ENCODE measurements at places on chromosomes 12 and 14.

DNA sequence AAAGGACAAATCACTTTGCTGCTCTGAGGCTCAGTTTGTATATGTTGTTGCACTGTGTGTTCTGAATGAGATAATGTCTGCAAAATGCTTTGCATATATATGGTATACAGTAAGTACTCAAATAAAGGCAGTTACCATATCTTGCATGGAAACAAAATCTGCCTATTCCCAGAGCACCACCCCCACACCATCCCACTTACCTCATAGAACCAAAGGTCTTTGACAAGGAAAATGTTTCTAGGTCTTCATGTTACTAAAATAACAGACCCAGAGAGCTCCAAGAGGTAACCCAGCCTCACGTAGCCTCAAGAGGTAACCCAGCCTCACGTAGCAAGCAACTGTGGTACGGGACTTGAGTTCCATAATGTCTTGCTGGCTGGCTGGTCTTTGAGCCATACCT lies 71.6 kb upstream of the CMKLR1 start:
- DNase-seq, result no peak

GRCh38 chr14:59829469-59830337 lies 40.9 kb downstream of the RTN1 start:
- DNase-seq, result no peak

DNA sequence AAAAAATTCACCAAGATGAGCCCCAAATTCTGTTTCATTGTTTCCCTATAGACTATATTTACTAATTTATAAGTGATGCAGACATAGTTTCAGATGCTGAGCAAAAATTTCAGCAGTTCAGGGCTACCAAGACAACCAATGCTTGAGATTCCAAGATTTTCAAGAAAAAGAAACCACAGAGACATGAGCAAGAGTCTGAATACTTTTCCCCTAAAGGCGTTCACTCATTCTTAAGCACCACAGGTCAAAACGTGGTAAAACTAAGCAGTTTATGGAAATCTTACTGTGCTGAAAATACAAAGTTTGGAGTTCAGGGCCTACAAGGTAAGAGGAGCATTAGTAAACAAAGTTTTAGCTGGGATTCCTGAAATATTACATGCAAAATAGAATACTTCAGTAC lies 221.2 kb downstream of the KCNH5 start:
- DNase-seq, result no peak

DNA sequence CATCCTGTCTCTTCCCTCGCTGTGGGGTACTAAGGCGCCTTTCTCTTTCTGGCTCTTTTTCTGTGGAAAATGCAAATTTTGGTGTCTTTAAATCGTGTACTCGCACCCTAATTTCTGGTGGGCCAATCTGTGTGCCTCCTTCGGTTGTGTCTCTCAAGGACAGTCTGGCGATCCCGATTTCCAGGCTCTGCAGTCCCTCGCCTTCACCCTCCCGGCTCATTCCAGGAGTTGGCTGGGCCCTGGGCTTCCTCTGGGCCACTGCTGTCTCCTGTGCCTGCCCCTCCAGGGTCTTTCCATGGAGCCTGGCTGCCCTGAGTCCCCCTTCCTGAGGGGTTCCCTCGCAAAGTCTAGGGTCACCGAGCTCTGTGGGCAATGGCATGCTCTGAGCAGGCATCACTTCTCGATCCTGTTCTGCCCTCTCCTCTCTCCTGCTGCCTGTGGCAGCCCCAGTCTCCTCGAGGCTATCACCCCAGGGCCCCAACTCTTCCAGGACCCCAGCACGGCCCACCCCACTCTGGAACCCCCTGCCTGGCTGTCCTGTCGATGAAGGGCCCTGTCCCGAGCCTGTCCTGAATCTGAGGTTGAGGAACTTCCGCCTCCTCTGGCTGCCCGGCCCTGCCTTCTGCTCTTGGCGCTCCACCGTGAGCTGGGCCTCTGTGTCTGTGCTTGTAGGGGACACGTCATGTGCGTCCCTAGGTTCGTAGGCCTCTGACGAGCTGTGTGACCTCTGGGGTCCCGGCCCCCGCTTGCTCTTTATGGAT lies 24.1 kb downstream of the AHNAK2 start:
- DNase-seq, result no peak

GRCh38 chr12:32012249-32012785 lies 53.1 kb downstream of the RESF1 start:
- no peak for DNase-seq

DNA sequence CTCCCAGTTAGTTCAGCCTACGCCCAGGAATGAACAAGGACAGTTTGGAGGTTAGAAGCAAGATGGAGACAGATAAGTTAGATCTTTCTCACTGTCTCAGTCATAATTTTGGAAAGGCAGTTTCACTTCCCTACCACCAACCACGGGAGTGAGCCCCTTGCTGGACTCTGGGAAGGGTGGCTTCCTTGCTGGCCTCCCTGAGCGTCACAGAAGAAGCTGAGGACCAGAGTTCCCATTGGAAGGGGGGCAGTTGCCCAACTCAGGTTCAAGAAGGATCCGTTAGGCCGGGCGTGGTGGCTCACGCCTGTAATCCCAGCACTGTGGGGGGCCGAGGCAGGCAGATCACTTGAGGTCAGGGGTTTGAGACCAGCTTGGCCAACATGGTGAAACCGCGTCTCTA lies 106.2 kb upstream of the MAX start:
- no peak for DNase-seq

DNA sequence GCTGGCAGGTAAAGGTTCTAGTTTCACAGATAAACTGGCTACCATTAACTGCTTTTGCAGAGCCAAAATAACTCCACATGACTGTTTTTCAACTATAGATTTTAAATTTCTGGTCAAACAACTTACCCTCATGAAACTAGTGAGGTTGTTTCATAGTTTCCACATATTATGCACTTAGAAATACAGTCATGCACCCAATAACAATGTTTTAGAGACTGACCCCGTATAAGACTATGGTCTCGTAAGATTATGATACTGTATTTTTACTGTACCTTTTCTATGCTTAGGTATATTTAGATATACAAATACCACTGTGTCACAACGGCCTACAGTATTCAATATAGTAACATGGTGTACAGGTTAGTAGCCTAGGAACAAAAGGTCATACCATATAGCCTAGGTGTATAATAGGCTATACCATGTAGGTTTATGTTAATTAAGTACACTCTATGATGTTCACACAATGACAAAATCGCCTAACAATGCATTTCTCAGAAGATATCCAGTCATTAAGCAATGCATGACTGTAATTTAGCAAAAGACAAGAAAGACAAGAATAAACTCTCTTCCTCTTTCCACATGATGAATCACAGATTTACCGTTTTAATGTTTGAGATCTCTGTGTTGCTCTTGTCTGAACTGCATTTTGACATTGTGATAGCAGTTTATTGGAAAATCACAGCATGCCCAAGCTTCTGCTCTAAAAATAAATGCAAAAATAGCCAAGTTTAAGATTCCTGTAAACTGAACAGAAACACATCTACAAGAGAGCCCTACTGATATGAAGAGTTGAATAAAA lies 17.1 kb downstream of the DICER1 start:
- DNase-seq, result no peak

DNA sequence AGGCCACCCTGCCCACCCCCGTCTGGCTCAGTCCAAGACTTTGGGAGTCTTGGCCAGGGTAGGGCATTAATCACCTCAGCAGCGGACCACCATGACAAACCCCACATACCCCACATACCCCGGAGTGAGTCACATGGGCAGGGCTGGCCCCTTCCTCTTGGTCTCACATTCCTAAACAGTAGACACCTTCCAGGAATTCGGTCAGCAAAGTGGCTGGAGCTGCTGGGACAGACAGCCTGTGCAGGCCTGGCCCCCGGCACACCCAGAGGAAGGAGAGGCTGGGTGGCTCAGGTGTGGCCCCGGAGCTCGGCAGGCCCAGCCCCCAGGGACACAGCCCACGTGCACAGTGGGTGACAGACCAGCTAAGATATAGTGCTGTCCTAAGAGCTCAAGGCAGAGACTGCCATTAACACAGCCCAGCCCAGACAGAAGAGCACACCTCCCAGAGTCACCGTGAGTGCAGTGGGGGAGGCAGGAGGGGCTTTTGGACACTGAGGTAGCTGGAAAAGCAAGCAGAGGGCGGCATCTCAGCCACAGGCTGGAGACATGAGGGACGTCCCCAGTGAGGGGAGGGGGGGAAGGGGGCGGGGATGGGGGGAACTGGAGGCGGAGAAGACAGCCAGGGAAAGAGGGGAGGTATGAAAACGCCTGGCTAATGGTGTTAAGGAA lies 24.0 kb downstream of the CCDC85C start:
- DNase-seq, result no peak

GRCh38 chr14:85687456-85687855 lies 157.5 kb downstream of the FLRT2 start:
- no peak for DNase-seq

GRCh38 chr12:18979401-18980126 lies 150.0 kb upstream of the PLEKHA5 start:
- no peak for DNase-seq

DNA sequence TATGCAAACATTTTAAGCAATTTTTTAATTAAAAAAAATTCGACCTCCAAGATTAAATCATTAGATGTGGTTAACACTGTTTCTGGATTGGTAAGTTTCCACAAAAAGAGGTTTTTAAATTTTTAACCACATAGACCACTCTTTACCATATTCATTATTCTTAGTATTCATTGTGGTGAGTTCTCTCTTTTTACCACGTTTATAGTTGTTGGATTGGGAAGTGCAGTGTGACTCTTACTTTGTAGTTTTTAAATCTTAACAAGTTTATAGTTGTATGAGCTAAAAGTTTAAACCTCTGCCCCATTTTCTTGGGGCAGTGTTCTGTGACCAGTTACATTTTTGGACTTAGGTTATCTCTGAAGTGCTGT lies 8.6 kb downstream of the ATP2A2 start:
- DNase-seq, result no peak

DNA sequence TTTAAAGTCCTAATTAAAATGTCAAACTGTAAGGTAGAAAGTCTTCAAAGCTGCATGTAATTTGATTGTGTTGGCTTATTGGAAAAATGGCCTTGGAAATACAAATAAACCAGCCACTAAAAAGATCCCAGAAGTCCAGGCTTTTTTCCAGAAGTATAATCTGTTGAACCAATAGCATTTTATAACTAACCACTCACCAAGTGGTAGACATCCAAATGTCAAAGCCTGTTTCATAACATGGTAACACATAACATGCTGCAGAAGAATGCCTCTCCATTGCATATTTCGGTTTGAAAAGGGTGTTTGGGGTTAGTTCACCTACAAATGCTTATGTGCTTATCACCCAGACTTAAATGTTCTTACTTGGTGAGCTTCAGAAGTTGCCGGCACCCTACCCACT lies 183.7 kb upstream of the DIO2 start:
- DNase-seq, result no peak

DNA sequence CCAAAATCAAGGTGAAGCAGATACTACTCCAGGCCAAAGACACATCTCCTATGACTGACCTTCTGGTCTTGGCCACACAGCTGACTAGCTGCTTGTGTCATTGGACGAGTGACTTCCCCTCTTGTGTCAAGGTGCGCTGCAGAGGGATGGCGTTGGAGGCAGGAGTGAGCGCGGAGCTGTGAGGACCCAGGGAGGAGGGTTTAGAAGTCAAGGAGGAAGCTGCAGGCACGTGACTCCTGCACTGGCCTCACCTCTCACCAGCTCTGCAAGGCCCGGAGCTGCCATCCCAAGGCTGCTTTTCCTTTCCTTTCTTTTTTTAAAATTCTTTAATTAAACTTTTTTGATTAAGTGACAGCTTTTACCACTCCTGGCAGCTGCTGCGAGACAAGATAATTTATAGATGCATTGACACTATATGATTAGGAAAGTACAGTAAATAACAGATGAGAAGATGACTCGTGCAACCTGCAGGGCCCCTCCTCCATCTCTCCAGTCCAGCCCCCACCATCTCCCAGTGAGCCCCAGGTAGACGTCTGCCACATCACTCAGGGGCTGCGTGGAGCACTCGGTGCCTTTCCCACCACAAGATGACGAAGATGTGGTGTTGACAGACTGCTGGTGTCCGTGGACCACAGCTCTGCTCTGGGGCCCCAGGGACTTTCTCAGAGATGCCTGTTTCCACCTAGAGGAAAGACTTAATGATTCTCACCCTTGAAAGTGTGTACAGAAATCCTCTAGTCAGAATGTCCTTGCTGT lies 350.6 kb downstream of the CACNA1C start:
- no peak for DNase-seq

DNA sequence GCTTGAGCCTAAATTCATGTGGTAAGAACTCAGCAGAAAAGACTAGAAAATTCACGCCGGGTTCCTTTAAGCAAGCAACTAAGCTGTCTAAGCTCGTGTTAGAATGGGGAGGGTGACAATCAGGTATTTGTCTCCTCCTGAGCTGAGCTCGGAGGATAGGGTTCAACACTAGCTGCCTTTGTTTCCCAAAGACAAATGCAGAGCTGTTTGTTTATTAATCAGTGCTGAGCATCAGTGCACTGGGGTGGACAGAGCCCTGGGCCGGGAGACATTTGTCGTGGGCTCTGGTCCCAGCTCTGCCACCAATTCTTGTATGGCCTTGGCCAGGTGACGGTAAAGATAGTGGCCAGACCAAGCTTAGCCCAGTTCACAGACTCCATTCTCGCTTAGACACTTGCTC lies 43.7 kb downstream of the DEGS2 start:
- DNase-seq, result no peak

GRCh38 chr12:27981874-27982273 lies 9.3 kb upstream of the PTHLH start:
- DNase-seq, result no peak

- no peak for DNase-seq
Observed at GRCh38 chr14:60087668-60088067, 4.1 kb upstream of the PCNX4 start.

DNA sequence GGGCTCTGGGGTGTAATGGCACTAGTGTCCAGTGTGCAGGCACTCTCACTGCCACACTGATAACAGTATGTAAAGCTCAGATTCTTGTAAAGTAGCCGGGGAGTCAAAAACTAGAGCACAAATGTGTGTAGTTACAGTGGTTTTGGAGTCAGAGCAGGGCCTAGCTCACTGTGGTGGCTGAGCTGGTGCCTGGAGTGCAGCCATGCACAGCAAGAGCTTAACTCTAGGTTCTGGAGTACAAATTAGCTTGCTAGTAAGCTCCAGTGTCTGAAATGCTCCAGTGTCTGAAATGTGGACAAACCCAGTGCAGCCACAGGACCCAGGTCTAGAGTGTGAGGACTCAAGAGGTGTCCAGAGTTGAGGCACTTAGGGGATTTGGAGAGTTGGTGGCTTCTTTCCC lies 149.2 kb downstream of the MSRB3 start:
- no peak for DNase-seq
